ENCODE measurements at places on chromosomes 12 and 14.

- DNase-seq: no peak
Observed at GRCh38 chr12:89844539-89844938, 135.9 kb upstream of the ATP2B1 start.

- DNase-seq: no peak
Observed at GRCh38 chr12:71870416-71870815, 30.9 kb downstream of the TBC1D15 start.

- peak; percentile 59 for DNase-seq
Observed at GRCh38 chr12:62891805-62892549, 43.0 kb downstream of the PPM1H start.

GRCh38 chr12:25585021-25585523, 32.0 kb upstream of the LMNTD1 start:
- no peak for DNase-seq

GRCh38 chr14:74619672-74620131, 7.7 kb upstream of the LTBP2 start:
- DNase-seq: peak; percentile 18
